NCI-H82 (cell line): ENCODE measurements at places on chromosomes 2 and 18.

GRCh38 chr2:43790147-43790546 is 16.3 kb downstream of the DYNC2LI1 start:
- DNase-seq: no peak

GRCh38 chr2:96792772-96793749 is 23.0 kb upstream of the CNNM3 start:
- DNase-seq: peak; percentile 52

GRCh38 chr2:113861740-113862139 is 28.1 kb upstream of the ACTR3 start:
- no peak for DNase-seq

GRCh38 chr2:8761529-8762164 is 75.8 kb downstream of the KIDINS220 start:
- peak; percentile 46 for DNase-seq

DNA sequence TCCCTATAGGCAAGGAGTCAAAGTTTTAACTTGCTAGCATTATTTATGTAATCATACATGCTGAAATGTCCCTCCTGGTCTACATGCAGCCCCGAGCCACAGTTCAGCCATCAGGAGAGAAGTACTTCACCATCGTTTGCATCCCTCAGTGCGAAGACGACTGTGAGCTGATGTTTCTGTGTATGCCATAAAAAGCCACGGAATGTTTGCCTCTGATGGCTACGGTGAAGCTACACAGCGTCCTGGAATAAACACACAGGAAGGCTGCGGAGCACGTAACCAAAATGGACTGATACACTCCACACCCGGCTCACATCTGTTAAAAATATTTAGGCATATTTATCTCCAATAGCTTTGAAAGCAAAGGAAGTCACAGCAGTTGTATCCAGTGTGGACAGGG is 4.3 kb upstream of the SALL3 start:
- DNase-seq: no peak

DNA sequence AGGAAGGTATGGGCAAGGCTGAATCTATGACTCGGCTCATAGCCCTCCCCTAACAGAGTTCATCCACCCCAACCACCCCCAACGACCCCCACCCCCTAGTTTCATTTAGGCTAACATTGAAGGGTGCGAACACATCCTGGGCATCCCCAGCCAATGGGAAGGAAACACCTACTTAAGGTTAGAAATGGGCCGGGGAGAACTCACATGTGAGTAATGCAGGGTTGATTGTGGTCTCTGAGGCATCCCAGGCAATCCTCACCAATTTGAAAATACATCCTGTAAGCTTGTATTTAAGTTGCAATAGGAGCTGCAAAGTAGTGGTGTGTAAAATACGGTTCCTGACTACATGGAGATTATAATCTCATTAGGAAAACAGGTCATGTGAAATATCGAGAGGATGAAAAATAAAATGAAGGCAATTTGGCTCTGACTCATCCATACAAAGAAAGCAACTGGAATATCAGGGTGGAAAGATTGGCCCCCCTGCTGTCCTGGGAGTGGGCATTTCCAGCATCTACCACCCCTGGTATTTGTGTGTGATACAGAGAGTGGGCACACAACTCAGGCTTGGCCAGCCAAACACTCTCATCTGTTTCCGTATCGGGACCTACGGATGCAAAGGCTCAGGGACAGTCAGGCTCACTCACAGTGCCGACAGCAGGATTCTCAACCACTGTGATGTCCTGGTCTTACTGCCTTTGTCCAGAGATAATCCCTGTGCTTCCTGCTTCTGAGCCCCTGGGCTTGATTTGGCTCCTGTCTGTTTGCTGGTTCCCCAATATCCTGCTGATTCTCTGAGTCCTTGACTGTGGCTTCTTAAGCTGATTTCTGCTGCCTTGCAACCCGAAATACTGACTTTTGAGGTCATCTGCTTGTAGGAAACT is 90.0 kb upstream of the NCKAP5 start:
- peak; percentile 67 for DNase-seq

GRCh38 chr2:174763780-174764179 is 492 bp downstream of the CHRNA1 start:
- DNase-seq: peak; percentile 62

- DNase-seq: peak; percentile 36
These were observed 155.3 kb upstream of the MYO3B start for GRCh38 chr2:170022692-170023091.

- DNase-seq: no peak
These were observed 3.7 kb upstream of the MFSD6 start for GRCh38 chr2:190404487-190404886.

DNA sequence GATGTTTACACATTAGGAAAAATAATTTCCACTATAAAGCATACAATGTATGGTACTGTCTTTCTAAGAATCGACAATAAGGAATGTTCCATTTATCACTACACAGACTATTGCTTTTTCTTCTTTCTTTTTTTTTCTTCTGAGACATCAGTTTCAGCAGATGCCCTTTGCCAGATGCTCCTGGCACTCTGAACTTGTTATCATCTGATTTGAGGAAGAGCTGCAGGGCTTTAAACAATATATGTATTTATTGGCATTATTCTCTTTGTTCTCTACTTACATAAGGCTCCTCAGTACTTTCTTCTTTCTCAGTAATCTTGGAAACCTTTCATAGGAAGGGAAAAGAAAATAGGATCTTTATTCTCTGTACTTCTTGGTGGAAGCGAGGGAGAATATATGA is 45.0 kb upstream of the AGPS start:
- DNase-seq: no peak

DNA sequence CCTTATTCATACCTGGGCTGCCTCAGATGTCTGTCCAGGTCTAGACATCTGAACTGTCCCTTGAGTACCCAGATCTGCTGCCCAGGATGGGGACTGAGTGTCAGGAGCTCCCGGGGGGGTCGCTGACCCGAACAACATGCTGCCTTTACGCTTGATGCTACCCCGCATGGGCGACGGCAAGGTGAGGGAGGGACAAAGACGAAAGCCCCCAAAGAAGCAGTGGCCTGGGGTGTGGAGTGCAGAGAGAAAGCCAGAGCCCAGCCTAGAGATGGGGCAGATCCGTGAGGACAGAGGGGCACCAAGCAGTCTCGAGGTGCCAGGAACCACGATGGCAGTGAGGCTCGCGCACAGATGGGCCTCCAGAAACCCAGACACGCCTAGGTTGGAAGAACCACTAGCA is 234.7 kb downstream of the ATAD2B start:
- DNase-seq: no peak

GRCh38 chr18:5419030-5419429 is 123.5 kb upstream of the ZBTB14 start:
- DNase-seq: no peak

- DNase-seq: peak; percentile 57
These were observed 36.0 kb downstream of the PAIP2B start for GRCh38 chr2:71190656-71191569.

DNA sequence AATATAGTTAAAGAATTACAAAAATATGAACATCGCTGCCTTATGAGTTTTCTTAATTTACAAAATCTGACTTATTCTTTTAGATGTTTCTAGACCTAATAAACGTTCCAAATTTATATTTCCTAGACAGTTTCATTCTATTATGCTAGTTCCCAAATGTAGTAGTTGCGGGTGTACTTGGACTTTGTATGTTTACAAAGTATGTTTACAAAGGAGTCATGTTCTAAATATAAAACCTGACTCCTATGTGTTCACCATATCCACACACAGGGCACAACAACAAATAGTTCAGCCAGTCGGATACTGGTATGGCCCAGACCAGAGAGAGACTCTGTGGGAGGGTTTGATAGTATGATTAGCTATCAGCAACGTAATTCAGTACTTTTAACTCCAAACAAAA is 230.7 kb downstream of the KCNH7 start:
- no peak for DNase-seq

- DNase-seq: no peak
These were observed 491.5 kb downstream of the NYAP2 start for GRCh38 chr2:225891013-225891412.

DNA sequence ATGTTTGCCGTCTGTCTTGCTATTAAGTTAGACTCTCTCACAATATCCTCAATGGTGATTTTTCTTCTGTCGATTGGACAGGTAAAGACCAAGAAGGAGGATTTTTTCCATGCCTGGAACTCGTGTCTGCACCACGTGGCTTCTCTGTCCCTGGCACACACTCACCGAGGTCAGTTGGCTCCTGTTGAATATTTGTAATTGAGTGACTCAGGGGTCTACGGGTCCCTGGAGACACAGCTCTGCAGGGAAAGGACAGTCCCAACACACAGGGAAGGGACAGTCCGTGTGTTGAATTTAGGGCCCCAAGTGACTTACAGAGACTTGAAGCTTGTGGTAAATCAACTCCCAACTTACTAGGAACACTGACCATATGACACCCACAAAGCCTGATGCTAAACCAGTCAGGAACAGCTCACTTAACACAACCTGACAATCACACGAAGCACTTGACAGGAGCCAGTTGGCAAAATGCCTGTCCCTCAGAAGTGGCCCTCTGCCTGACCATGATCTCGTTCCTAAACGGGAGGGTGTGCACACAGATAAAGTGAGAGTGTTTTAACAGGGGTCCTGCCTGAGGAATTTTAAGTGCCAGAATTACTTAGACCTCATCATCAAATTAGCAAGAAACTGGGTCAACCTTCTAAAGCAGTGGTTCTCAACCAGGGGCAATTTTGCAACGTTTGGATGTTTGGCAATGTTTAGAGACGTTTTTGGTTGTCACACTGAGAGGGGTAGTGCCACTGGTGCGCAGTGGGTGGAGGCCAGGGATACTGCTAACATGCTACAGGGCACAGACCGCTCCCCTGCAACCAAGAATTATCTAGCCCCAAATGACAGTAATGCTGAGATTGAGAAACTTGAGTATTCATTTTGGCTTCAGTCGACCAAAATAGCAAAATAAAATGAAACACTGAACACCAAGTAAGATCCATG is 88.9 kb upstream of the BCL2L11 start:
- no peak for DNase-seq

GRCh38 chr18:43627848-43628530 is 350.7 kb upstream of the SYT4 start:
- DNase-seq: no peak

GRCh38 chr2:105771836-105772235 is 27.1 kb downstream of the NCK2 start:
- DNase-seq: no peak

DNA sequence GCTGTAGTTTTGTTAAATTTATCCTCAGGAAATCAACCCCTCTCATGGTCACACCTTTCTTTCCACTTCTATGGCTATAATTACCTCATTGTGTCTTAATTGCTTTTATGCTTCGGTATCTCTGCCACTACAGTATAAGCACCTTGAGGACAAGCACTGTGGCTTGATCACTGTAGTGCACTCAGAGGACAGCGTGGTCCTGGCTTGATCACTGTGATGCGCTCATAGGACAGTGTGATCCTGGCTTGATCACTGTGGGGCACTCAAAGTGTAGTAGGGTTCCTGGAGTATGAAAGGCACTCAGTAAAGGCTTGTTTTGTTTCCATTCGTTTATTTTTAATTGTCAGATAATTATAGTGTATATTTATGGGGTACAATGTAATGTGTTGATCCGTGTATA is 44.2 kb downstream of the DTNA start:
- no peak for DNase-seq

- no peak for DNase-seq
These were observed 52.9 kb downstream of the CCDC141 start for GRCh38 chr2:178997067-178997466.

GRCh38 chr2:64260817-64261216 is 116.6 kb upstream of the PELI1 start:
- DNase-seq: no peak

- DNase-seq: no peak
These were observed 49.9 kb downstream of the RAB31 start for GRCh38 chr18:9757827-9758621.

DNA sequence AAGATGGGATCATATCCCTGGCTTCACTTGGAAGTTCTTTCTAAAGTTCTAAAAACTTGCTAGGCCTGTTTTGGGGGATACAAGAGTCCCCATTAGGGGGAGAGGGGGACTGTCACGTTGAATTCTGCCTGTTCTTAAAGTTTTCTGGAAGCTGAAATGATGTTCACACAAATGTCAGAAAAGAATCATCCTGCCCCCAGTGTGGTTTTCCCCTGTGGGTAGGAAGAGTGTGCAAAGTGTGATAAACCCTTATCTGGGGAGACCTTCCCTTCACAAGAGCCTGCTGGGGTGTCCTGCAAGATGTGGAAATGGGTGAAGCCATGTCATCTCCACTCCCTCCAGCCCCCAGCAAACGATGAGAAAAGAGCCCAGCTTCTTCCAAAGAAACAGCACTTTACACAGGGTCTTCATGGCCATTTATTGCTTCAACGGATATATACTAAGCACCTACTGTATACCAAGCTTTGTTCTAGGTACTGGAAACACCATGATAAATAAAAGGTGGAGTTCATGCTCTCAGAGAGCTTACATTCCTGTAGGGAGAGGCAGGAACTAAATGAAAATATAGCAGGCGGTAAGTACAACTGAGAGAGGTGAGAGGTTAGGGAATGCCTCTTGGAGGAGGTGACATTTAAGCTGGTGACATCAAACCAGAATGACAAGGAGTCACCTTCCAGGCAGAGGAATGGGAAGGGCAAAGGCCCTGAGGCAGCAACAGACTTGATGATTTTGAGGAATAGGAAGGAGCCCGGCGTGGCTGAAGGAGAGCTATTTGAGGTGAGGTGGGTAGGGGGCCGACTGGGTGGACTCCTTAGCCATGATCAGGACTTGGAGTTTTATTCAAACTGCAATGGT is 1.6 kb downstream of the MFSD2B start:
- no peak for DNase-seq

GRCh38 chr2:160870729-160871465 is 289.3 kb upstream of the TANK start:
- no peak for DNase-seq

- DNase-seq: no peak
These were observed 128.9 kb upstream of the CELF4 start for GRCh38 chr18:37694516-37694915.

- DNase-seq: no peak
These were observed 29.9 kb upstream of the FBLN7 start for GRCh38 chr2:112108178-112108832.

DNA sequence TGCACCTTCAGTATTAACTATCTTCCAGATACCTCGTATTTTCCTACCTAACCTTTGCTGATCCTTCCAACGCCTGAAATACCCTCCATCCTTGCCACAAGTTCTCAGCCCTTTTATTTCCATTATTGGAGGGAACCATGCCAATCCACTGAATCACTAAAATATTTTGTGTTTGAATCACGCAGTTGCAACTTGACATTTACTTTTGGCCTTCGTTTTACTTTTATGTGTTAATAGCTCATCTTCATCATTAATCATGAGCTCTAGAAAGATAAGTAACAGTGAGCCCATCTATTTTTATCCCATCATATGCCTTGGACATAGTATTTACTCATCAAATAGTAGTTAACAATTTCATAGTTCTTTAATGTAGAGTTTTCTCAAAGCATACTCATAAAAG is 463.2 kb downstream of the THSD7B start:
- DNase-seq: no peak

GRCh38 chr18:26532367-26533340 is 15.7 kb downstream of the KCTD1 start:
- no peak for DNase-seq
